ENCODE measurements at places on chromosomes 11 and 22.

GRCh38 chr11:63572026-63572688 lies 9.0 kb upstream of the PLAAT2 start:
- DNase-seq, result no peak

DNA sequence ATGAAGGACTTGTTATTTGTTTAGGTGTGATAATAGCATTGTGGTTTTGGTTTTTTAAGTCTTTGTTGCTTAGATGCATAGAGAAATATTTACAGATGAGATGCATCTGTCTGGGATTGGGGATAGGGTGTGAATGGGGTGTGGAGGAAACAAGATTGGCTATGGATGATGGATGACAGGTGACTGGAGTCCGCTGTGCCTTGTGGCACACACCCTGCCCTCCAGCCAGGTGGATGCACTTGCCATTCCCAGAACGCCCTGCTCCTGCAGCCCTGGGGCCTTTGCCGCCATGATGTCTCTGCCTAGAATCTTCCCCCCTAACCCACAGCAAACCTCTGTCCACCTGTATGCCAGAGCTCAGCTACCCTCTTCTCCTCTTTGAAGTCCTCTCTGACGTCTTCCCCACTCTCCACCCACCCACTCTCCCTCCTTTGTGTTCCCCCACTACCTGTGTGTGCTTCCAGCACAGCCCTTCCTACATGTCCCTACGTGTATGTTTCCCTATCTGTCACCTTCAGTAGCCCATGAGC lies 54.7 kb downstream of the WNT11 start:
- no peak for DNase-seq

DNA sequence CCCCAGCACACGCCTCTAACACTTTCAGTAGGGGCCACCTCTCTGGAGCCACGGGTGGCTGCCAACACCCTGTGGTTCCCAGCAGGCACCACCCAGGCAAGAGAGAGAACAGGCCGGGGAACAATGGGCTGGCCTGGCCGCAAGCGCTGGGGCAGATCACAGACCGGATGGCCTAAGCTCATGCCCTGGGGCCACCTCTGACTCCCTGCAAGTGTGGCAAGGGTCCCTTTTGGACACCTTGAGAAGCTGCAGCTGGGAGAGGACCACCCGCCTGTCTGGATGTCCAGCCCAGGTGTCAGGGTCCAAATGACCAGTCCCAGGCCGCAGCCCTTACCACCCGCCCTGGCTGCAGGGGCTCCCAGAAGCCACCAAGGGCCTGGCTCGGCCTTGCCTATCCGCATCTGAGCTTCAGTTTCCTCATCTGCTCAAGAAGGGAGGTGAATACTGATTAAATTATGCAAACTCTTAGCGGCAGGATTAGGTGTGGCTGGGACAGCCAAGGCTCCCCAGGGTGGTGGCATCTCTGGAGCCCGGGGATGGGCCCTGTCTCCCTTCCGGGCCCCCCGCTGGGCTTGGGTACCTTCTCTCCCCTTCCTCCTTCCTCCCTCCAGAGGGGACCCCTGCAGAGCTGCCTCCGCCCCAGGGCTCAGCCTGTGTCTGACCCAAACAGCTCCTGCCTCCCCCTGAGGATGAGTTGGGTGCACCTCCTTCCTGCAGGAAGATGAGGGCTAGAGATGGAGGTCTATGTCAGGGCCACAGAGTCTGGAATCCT lies 785 bp upstream of the SUSD2 start:
- DNase-seq, result no peak

GRCh38 chr22:43858156-43858895 lies 4.0 kb downstream of the SULT4A1 start:
- DNase-seq, result no peak

DNA sequence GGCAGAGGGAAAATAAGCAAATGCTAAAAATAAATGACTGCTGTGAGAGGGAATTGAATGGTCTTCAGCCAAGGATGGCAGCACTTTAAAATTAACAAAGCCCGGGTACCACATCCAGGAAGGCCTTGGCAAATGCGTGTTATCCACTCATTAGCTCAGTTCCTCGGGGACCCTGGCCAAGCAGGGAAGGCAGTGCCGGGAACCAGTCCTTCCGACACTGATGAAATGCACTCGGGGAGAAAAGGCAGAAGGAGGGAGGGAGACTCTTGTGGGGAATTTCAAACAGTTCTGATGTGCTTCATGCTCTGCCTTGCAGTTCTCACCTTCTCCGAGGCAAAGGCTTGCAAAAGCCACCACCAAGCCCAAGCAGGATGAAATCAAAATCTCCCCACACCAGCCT lies 38.3 kb downstream of the CLPB start:
- DNase-seq, result no peak

DNA sequence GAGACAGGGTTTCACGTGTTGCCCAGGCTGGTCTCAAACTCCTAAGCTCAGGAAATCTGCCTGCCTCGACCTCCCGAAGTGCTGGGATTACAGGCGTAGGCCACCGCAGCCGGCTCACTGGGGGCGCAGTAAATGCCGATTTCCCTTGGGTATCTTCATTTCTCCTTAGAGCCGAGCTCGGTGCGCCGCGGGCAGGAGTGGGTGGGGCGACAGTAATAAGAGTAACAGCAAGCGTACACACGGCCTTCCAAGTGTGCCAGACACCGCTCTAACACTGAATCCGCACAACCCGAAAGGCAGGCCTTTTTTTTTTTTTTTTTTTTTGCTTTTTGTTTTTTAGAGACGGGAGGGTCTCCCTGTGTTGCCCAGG lies 500 bp upstream of the ADSL start:
- no peak for DNase-seq

DNA sequence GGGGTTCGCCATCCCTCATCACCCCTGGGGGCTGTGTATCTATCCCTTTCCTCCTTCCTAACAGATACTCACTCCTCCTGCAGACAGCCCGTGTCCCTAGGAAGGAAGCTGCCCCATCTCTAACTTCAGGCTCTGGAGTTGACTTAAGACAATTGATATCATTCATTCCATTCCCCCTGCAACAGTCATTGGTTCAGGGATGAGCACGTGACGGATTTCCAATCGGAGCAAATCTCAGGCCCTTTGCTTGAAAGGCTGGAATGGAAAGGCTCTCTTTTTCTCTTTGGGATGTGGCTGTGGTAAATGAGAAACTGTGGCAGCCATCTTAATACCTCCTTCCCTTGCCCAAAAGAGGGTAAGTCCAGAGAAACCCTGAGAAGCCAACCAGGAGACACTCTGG lies 5.0 kb upstream of the SCUBE2 start:
- DNase-seq, result no peak

GRCh38 chr11:16047073-16047472 lies 309.3 kb downstream of the SOX6 start:
- DNase-seq, result no peak

DNA sequence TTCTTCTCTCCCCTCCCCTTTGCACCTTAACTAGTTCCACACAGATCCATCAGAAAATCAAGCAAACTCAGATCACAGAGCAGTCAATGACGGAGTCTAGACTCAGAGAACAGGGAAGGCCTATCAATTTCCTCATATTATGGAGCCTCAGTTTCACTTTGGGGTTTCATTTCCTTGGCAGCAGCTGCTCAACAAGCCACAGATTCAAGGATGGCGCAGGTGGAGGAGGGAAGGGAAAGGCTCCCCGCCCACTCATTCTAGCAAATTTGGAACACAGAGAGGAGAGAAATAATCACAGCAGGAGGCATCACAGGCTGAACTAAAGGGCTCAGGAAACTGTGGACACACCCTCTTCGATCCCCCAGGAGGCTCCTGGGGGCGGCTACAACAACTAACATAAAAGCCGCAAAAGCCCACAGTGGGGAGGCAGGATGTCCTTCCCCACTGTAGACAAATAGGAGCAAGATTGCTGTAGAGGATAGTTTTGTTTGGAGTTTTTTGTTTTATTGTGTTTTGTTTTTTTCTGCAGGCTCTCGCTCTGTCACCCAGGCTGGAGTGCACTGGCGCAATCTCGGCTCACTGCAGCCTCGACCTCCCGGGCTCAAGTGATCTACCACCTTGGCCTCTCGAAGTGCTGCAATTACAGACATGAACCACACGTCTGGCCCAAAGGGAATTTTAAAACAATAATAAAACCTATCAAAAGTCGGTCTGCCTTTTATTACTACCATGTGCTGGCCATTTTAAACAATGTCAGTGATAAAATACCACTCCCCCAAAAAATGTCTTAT lies 3.4 kb downstream of the PLAAT3 start:
- no peak for DNase-seq

GRCh38 chr11:64629796-64630562 lies 39.0 kb downstream of the SLC22A12 start:
- DNase-seq, result no peak

Measured in cortex of kidney (tissue), 1 donor.